SK-N-MC (cell line): ENCODE measurements at places on chromosomes 16 and 17.

DNA sequence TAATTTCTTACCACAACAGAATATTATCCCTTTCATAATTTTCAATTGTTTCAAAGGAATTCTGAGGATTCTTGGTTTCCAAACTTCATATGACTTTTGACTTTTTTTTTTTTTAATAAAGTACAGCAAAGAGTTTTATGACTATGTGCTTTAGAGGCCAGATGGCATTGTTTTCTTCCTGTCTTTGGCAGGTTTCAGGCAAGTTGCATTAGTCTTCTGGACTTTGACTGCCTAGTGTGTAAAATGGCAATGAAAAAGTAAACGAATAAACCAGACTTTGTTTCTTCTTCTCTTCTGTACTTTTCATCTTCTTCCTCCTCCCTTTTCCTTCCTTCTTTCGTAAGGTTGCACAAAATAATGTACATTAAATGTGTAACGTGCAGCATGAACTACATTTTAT, 172.6 kb upstream of the RBFOX1 start:
- no peak for DNase-seq

- DNase-seq, result no peak
Measured at GRCh38 chr17:12287953-12288352, 267.3 kb downstream of the MAP2K4 start.

GRCh38 chr17:19647697-19648474, 665 bp upstream of the ALDH3A2 start:
- DNase-seq, result no peak

GRCh38 chr16:67052399-67052798, 23.4 kb downstream of the CBFB start:
- DNase-seq, result no peak

DNA sequence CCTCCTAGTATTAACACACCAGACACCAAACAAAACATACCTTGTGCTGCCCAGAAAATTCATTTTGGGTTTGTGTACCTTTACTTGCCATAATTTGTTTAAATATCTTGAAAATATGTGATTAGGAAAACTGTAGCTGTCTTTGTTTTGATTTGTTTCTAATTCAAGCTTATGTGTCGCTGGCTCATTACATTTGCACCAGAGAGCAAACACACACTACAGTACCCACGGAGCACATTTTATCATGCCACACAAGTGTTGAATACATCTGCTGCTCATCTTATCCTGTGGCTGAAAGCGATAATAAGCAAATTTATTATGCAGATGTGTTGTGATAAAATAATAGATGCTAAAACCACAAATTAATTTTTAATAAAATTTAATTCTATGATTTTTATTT, 63.1 kb downstream of the SPAG9 start:
- DNase-seq, result no peak

DNA sequence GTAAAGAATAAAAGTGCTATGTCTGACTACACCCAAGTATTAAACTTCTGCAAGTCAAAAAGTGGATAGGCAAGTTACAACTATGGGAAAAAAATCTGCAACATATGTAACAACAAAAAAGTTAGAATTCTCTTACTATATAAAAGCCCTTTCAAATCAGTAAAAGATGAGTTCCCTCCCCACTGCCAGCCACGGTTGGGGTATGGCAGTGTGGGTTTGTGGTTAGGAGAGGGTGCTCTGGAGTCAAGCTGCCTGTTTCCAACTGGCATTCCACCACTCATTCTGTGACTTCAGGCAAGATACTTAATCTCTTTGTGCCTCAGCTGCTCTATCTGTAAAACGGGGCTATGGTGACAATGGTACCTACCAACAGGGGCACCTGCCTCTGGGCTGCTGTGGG, 26.6 kb upstream of the MFSD6L start:
- DNase-seq, result no peak

GRCh38 chr17:19714542-19715411, 1.6 kb downstream of the SLC47A2 start:
- DNase-seq, result no peak

DNA sequence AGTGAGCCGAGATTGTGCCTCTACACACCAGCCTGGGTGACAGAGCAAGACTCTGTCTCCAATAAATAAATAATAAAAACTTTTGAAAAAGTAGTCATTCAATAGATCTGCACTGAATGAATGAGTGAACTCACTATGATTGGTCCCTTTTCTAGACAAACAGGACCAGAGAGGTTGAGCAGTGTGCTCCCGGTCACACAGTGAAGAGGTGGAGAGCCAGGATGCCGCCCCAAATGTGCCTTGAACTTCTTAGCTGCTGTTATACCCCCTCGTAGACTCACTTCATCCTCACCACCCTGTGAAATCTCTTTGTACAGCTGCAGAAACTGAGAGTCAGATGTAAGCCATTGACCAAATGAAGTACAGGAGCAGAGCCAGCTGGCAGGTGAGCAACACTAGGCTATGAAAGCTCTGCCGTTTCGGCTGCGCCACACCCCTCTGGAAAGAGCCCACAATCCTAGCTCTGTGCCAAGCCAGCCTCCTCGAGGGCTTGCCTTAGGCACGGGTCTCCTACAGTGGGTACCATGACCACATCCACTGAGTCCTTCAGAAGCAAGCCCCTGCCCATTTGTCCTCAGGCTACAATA, 7.8 kb upstream of the KIAA0513 start:
- no peak for DNase-seq

- DNase-seq, result no peak
Measured at GRCh38 chr17:73667181-73667959, 23.1 kb upstream of the SDK2 start.

DNA sequence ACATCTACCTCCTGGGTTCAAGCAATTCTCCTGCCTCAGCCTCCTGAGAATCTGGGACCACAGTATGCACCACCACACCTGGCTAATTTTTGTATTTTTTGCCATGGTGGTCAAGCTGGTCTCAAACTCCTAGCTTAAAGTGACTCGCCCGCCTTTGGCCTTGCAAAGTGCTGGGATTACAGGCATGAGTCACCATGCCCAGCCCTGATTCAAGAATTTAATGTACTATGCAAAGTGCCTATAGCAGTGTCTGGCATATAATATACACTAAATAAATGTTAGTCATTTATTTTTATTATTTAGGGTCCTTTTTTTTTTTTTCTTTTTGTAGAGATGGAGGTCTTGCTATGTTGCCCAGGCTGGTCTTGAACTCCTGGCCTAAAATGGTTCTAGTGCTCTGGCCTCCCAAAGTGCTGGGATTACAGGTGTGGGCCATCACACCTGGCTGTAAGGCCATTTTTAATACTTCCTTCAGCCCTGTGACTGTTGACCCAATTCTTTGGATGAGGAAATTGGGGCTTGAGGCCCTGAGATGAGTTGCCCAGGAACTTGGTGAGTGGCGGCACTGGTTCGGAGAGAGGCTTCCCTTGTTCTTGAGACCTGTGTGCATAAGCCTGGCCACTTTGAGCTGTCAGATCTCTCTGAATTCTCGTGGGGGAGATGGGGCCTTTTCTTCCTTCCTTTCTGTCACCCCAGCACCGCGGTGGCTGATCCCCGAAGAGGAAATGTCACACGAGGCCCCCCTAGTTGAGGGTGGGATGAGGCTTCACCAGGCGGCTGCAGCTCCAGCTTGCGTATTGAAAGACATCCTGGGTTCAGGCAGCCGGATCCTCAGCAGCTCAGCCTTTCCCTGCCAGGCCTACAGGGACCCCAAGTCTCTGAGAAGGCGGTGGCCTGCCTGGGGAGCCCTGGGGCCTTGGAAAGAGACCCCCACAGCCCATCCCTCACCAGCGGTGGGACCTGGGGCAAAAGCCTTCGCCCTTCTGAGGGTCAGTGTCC, 38.7 kb downstream of the LAT start:
- no peak for DNase-seq

DNA sequence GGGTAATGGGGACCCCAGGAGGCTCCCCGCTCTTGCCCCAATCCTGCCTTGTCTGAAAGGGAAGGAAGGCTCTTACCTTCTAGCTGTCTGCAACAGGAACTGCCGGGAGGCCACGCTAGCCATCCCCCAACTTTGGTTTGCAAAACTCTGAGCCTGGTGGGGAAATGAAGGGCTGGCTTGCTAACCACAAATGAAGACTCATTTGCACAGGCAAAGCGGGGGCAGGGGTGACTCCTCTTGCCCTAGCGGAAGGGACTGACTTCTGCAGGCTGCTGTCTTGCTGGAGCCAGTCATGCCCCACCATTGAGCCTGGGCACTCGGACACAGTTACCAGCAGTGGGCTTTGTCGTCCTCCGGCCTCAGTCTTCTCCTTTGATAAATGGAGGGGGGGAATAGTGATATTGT, 52.6 kb downstream of the PLCG2 start:
- DNase-seq, result no peak

DNA sequence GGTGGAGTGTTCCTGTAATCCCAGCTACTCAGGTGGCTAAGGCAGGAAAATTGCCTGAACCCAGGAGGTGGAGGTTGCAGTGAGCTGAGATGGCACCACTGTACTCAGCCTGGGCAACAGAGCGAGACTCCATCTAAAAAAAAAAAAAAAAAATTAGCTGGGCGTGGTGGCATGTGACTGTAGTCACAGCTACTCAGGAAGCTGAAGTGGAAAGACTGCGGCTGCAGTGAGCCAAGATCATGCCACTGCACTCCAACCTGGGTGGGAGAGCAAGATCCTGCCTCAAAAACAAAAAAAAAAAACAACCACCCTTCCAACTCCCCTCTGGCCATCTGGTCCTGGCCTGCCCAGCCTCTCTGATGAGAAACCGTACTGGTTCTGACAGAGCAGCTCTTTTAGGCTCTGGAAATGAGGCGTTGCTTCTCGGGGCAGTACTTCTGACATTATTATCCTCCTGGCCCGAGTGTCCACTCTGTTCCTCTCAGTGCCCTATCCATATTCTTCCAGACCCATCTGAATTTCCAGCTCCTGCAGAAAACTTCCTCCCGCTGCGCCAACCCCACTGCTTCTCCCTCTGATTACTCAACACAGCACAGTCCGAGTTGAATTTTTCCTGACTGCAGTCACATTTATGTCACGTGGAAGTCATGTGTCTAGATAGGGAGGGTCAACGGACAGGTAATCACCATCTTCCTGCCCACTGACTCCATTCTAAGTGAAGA, 13.3 kb downstream of the GGA2 start:
- DNase-seq, result no peak

GRCh38 chr17:7067198-7067597, 12.9 kb downstream of the CLEC10A start:
- DNase-seq, result no peak

DNA sequence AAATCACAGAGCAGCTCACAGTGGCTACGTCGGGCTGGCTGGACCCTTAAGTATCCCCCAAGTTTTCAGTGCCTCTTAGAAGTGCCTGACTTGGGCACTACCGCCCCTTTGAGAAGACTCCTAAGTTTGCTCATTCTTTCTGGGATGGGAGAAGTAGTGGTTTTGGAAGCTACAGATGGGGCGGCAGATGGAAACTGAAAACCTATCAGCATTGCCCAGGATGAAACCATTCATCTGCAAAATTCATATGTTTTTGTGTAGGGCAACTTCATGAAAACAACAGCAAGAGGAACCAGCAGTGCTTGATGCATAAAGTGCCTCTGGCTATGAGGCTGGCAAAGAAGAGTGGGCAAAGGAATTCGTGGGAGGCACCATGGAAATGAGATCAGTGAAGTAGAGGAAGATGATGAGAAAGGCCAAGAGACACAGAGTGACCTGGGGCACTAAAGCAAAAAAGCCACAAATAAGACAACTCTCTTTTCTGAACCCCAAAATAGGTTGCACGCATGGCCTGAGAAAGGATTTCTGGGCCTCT, 277.1 kb downstream of the XYLT1 start:
- no peak for DNase-seq

GRCh38 chr17:29156781-29157180, 23.4 kb downstream of the MYO18A start:
- no peak for DNase-seq

- no peak for DNase-seq
Measured at GRCh38 chr16:69089091-69089910, 16.2 kb upstream of the HAS3 start.

DNA sequence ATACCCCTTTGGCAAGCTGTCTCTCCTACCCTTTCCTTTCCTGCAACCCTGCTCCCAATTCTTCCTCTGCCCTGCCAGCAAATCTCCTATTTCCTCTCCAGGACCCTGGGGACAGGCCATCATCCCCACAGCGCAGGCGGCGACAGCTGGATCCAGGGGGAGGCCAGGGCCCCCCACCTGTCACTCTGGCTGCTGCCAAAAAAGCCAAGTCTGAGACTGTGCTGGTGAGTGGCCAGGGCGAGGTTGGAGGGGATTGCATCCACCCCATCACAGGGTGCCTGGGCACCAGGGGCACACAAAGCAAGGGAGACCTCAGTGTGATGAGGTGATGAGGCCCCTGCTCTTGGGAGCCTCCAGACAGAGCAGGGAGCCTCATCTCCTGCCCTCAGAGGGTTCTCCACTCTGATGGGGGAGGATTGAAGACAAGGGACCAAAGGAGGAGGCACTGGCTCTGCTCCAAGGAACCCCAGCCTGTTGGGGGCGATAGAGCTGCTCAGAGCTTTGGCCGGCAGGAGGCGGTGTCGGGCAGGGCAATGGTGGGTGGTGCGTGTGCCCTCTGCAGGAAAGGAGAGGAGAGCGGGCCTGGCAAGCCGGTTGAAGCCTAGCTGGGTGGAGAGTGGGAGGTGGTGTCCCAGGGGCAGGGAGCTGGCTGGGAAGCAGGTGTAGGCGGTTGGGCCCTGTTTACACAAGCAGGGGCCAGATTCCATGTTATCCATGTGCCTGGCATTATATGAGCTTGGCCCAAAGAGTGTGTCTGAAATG, 15.6 kb upstream of the PDK2 start:
- no peak for DNase-seq
